ENCODE measurements at places on chromosomes 11 and 22.

GRCh38 chr11:8018484-8019313, 31.6 kb downstream of the EIF3F start:
- peak; percentile 44 for DNase-seq

- DNase-seq = no peak
Observed at GRCh38 chr22:31520051-31520450, 23.7 kb downstream of the SFI1 start.

DNA sequence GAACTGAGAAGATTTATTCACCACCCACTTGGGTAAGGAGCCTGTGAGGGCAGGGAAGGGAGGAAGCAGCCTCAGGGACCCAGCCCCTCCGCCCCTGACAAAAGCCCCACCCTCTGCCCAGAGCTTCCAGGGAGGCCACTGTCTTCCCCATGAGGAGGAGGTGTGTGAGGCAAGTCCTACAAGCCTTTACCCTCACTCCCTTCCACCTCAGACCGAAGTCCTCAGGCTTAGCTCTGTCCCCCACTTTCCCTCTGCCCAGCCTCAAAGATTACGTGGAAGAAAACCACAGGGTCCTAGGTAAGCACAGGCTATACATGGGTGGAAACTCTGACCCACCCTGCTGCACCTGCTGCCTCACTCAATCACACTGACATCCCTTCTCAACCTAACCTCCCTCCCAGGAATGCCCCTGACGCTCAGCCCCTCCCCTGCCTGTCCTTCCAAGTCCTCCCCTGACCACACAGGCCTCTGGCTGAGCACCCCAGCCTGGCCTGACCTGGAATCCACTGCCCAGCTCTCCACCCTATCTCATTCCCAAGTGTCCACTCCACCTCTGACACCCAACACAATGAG, 3.6 kb upstream of the ARAP1 start:
- no peak for DNase-seq

GRCh38 chr11:8111636-8112035, 30.6 kb downstream of the TUB start:
- no peak for DNase-seq

DNA sequence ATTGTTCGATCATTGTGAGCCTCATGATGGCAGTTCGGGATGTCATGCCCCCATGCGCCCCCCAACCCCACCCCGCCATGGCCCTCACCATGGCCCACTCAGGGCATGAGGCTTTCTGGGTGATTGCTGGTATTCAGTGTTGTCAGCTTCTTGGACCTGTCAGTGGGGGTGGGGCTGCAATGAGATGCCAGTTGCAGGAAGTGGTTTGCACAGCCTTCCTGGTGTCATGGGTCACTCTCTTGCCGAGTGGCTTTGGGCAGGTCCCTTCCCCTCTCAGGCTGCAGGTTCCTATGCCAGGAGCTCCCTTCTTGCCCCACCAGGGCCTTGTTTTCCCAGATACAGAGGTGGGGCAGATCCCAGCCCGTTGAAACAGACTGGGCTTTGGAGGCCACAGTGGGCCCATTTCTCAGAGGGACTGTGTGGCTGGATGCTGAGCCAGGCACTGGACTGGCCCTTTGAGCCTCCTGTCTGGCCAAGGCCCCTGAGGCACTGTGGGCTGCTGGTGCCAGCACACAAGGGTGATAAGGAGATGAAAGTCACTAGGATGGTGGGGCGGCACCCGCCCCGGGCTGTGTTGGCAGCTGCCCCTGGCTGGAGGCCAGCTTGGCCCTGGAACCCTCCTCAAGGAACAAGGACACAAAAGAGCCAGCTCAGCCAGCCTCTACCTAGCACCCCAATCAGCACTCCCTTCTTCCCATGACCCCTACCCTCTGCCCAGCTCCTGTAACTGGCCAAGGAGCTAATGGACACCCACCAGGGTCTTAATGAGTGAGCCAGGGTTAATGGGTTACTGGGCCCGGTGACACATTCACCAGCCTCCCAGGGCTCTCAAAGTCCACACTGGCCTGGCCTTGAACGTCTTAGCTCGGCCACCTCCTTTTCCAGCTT, 1.5 kb upstream of the GGT1 start:
- DNase-seq = no peak

DNA sequence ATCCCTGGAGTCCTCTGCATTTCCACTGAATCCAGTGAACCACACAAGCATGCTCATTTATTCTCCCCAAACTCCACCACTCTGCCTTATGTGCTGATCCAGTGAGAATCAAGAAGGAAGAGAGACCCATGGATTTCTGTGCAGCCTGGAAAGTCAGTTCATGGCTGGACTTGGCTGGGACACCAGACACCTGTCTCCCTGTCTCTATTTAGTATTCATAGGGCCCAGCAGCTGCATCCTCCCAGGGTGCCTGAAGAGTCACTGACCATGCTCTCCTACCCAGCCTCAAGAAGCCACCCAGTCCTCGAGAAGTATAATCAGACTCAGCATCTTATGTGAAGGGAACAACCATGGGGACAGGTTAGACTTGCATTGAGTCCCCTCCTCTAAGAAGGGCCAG, 83.2 kb downstream of the ZNF280B start:
- no peak for DNase-seq
